Gastroesophageal sphincter (tissue), 4 donors: ENCODE measurements at places on chromosomes 1 and 21. TPM values are rescaled to one million over a fixed set of nuclear protein-coding genes. Genes with fewer than 3 reads are reported as not detected.
A peak's percentile ranks its signal among the peaks of the same experiment; 100 is the strongest.

DNA sequence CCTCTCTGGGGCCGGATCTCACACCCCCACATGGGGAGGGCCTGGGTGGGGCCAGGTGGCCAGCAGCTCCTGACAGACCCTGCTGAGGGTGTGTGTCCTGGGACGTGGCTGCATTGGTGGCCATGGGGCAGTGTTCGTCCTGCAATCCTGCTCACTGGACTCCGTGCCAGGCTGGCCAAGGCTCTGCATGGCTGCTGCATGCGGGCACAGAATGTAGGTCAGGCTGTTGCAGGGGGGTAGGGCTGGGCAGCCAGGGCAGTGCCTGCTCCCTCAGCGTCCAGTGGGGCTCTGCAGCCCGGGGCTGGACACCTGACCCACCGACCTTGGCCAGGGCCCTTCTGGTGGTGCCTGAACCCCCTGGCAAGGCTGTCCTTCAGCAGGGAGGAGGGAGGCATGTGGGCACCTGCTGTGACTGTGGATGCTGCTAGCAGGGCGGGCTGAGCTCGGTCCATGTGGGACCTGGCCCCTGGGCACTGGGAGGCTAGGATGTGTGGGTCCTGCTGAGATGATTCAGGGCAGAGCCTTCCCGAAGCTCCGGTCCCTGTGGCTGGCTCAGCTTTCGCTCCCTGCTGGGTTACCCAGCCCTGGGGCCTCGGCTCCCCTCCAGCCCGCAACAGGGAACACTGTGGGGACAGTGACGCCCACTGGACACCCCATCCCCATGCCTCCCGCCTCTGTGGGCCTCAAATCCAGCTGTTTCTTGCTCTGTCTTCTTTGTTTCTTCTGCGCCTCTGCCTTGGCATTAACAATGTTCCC, 14.9 kb upstream of the PLCH2 start:
- ATAC-seq, result no peak

DNA sequence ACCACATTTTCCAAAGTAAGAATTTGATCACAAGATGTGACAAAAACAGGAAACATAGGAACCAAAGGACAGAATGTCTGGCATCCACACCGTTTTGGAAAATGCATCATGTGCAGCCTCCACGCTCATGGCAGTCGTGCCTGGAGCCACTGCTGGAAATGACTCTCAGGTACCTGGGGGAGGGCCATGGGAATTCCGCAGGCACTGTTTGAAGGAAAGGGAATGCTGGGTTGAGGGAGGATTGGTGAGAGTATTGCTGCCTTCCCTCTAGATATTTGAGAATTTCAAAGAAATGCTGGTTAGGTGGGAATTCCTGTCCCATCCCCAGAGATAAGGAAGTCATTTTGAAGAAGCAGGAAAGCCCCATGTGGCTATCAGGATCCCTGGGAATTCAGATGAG, 10.8 kb downstream of the SLAMF1 start:
- no peak for ATAC-seq

DNA sequence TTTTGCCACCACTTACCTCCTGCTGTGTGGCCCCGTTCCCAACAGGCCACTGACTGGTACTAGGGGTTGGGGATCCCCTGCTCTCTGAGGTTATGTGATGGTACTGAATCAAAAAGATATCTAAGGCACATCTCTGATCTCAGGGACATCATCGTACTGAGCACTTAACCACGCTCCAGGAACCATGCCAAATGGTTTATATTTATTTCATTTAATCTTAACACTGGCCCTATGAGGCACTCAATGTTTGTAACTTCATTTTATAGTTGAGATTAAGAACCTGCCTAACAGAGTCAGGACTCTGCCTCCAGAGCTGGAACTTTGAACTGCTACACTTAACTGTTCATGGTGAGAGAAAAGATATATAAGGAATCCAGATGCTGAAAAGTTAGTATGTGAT, 98.0 kb upstream of the HP1BP3 start:
- ATAC-seq, result no peak

The HEATR1 gene
- total RNA-seq, result 14.8 TPM

GRCh38 chr1:59123081-59123681, 173.7 kb upstream of the FGGY start:
- ATAC-seq, result no peak

GRCh38 chr1:218686258-218686657, 341.1 kb downstream of the TGFB2 start:
- no peak for ATAC-seq

- ATAC-seq, result peak; percentile 55
Measured at GRCh38 chr1:30982937-30983336, 74.4 kb upstream of the SDC3 start.

The TRAF3IP3 gene
- total RNA-seq, result 5.7 TPM

The PRDM16 gene
- total RNA-seq, result 3.4 TPM

DNA sequence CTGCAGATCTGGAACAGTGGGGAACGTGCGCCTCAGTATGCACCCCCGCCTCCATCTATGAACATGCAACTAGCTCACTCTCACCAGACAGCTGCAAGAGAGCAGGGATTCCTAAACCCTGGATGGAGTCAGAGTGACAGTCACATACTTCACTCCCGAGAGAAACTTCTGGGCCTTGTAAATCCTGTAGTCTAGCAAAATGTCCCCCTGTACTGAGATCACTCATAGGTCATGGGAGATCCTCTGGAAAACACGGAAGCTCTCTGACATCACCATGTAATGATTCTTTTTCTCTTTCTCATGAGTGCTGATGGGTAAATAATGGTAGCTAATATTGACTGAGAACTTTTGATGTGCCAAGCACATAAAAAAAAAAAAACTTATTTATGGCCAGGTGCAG, 23.4 kb upstream of the TARDBP start:
- ATAC-seq, result no peak

The HAO2 gene
- not detected for total RNA-seq

- ATAC-seq, result no peak
Measured at GRCh38 chr1:2972011-2972878, 49.0 kb upstream of the ACTRT2 start.

DNA sequence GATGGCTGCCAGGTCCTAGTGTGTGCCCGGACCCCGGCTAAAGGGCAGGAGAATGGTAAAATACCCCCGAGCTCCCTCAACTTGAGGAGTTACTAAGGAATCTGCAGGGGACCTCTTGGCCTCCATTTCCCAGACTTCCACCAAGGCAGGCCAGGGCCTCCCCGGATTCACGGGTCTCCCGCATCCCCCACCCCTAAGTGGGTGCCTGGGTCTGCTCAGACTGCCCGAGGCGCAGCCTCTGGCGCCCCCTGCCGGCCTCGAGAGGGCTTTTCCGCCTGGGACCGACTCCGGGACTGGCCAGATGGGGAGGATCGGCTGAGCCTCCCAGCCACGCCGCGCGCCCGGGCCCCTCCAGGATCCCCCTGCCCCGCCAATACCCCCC, 1.7 kb downstream of the PLEKHG5 start:
- ATAC-seq, result peak; percentile 70

GRCh38 chr1:108801101-108801500, 54.6 kb downstream of the STXBP3 start:
- no peak for ATAC-seq

DNA sequence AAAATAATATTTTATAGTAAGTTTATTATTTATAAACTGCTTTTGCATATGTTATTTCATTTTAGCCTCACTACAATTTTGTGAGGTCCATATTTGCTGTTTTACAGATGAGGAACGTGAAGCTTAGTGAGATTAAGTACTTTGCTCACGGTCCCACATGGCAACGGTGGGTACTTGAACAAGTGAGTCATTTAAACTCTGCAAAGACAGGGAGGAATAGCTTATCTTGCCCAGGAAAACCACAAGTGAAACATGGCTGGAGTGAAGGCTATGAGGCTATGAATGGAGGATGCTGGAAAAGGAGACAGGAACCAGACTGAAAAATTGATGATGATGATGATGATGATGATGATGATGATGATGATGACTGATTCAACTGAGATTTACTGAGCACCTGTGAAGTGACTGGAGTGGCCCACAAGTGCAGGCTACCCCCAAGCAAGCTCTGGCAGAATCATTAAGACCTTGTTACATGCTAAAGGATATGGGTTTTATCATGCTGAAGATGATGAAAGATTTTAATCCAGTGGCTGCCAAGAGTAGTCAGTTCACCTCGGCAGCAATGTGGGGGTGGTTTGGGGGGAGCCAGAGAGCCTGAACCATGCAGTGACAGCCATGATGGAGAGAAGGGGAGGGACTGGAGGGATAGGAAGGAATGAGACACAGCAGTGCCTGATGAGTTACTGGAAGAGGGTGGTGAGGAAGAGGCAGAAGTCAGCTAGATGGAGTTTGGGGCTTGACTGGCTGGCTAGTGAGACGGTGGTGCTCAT, 1.4 kb upstream of the ABCA4 start:
- no peak for ATAC-seq

DNA sequence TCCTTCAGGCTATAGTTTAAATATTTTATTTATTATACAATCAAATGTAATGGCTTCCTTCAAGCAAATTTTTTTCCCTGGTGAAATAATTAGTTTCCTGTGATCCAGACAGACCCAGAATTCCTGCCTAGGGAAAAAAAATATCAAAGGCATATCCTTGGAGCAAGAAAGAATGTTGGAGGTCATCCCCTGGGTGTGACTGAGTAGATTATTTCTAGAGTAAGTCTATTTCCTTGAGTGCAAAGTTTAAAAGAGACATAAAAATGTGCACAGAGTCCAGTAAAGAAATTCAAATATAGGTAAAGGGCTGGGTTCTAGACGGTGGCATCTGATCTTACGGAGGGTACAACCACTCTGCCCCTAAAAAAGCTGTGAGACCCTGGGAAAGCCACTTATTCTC, 32.2 kb upstream of the SAMD13 start:
- no peak for ATAC-seq

The LCE2C gene
- not detected for total RNA-seq

The PERM1 gene
- 0.39 TPM for total RNA-seq

- ATAC-seq, result no peak
Measured at GRCh38 chr1:223019256-223019655, 123.8 kb downstream of the TLR5 start.

The IFT25 gene
- total RNA-seq, result 17.7 TPM

DNA sequence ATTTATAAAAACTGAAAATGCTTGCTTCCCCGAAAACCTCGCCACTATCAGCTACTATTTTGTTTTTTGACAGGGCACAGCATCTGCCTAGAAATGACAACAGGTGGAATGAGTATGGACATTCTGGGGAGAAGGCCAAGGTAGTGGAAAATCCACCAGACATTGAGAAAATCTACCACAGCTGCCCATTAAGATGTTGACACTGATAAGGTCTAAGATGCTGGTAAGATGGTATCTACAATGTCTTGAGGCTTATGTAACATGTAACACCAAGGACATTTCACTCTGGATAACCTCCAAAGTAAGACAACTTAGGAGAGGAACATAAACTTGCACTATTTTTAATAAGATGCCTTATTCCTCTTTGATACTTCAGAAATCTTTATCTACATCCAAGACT, 374.2 kb downstream of the PTBP2 start:
- no peak for ATAC-seq

GRCh38 chr1:158272681-158273080, 17.0 kb upstream of the CD1C start:
- ATAC-seq, result no peak

The POLR3GL gene
- 35.0 TPM for total RNA-seq

The VCAM1 gene
- total RNA-seq, result 5.0 TPM

DNA sequence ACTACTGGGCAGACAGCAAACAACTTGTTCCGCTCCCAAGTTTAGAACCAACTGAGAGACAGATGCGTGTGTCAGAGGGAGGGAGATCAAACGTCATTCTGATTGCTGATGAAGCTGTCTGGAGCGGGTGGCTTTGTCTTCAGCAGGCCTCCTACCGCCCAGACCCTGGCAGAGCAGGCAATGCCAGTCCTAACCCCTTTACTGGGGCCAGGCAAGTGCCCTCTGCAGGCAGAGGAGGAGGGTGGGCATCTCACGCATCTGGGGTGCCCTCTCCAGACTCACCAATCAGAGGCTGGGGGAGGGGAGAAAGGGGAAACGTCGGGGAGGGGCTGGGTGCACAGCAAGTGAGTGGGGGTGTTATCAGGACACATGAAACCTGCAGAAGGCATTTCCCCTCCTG, 126.6 kb downstream of the ACTL8 start:
- ATAC-seq, result no peak

DNA sequence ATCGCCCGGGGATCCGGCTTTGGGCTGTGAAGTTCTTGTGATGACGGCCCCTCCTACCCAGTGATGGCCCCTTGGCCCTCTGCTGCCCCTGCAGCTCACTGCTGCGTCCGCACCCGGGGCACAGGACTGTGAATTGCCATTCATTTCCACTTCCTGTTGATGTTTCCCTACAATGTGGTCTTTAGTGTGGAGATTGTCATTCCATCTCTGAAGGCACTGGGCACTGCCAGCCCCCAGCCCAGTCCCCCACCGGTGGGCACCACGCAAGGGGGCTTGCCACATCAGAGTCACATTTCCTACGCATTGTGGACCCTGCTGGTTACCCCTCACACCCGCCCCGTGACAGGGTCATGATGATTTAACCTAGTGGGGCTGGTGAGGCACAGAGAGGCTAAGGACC, 2.5 kb upstream of the MX2 start:
- no peak for ATAC-seq

The IBA57 gene
- 6.4 TPM for total RNA-seq

DNA sequence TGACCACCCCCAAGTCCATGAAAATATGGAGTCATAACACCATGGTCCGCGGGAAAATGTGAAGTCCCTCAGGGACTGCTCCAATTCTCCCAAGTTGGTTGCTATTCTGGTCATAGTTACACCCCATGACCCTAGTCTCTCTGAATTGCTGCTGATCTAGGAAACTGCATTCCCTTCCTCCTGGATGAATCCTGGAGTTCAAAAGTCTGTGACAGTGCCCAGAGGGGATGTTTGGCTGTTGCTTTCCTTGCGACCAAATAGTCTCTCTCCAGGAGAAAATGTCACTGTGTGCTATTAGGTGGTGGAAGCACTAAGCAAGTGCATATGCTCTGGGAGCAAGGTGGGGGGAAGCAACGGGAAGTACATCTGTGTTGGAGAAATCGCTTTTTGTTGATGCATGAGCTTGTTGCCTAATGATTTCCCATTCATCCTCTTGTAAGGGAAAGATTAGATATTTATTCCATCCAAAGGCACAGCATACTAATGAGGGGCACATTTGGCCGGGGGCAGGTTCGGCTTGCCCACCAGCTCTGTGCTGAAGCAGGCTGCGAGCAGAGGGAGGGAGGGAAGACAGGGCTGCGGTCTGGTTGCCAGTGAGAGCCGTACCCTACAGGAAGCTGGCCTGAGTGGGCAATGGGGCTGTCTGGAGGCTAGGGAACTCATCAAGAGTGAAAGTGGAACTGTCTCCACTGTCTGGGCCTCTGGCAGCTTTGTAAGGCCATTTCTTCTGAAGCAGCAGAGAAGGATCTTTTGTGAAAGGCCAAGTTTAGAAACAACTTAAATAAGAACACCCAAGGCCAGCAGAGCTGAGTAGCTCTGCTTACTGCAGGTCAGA, 27.2 kb downstream of the SYT6 start:
- ATAC-seq, result no peak
